NCI-H1105 (cell line): ENCODE measurements at places on chromosomes 13 and 19.

DNA sequence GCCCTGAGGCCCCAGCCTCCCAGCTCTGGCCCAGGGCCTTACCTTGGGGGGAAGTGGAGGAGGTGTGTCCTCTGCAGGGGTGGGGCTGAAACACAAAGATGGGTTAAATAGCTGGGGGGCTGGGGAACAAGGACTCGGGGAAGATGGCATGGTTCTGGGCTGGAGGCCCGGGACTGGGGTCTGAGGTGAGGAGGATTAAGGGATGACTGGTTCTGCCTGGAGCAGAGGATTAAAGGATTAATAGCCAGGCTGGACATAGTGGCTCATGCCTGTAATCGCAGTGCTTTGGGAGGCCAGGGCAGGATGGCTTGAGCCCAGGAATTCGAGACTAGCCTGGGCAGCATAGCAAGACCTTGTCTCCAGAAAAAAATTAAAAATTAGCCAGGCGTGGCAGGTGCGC lies 11.6 kb downstream of the MAP4K1 start:
- DNase-seq, result no peak

- peak; percentile 55 for DNase-seq
These were observed 29.1 kb downstream of the EPS15L1 start for GRCh38 chr19:16442386-16443276.

GRCh38 chr13:42836930-42837690 lies 55.7 kb downstream of the FAM216B start:
- no peak for DNase-seq

- DNase-seq, result no peak
These were observed 426.0 kb downstream of the GPC5 start for GRCh38 chr13:91824416-91824815.

DNA sequence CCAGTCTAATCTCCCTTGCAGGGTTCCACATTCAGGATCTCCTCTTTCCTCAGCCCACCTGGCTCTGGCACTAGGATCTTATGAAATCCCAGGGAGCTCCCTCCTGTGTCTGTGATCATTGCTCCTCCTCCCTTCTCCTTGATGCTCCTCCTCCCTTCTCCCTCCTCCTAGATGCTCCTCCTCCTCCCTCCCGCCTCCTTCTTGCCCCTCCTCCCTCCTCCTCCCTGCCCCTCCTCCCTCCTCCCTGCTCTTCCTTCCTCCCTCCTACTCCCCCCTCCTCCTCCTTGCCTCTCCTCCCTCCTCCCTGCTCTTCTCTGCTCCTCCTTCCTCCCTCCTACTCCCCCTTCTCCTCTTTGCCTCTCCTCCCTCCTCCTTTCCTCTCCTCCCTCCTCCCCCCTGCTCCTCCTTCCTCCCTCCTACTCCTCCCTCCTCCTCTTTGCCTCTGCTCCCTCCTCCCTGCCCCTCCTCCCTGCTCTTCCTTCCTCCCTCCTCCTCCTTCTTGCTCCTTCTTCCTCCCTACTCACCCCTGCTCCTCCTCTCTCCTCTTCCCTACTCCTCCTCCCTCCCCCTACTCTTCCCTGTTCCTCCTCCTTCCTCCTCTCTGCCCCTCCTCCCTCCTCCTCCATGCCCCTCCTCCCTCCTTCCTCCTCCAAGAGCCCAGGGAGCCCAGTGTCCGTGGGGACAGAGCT lies 14.9 kb upstream of the ZBTB7A start:
- DNase-seq, result no peak

DNA sequence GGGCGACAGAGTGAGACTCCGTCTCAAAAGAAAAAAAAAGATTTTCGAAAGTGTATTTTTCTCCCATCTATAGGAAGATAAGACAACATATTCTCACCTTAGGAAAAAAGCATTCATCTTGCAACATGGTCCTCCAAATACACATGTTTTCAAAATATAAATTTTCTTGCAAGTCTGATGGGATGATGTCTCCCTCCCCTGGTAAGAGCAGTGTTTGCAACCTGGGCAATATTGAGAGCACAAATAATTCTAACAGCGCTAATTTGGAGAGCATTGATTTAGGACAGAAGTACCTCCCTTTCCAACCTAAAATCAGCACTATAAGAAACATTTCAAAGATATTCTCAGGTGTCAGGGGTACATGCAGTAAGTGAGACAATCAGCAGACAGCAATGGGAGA lies 61.0 kb upstream of the SHISA2 start:
- no peak for DNase-seq

- DNase-seq, result no peak
These were observed 267.6 kb upstream of the SLITRK6 start for GRCh38 chr13:86066611-86067365.

- no peak for DNase-seq
These were observed 253.8 kb downstream of the DLEU7 start for GRCh38 chr13:50589651-50590054.

DNA sequence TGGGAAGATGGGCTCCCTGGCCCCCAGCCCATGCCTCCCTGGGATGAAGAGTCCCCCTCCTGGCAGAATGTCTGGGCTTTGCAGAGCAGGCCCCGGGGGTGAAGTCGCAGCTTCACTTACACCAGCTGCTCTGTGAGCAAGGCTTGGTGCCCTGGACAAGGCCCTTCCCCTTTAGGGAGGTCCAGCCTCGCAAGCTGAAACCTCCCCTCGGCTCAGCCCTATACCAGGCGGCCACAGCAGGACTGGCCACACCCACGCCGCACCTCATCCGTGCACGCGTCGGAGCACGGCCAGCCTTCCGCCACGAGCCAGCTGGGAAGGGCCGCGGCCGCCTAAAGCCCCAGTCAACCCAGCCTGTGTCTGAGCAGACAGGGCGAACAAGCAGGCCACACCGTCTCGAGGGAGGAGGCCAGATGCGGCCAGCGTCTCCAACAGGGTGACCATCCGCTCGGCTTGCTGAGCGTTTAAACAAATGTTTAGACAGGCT lies 83.2 kb upstream of the MCF2L start:
- DNase-seq, result peak; percentile 73

GRCh38 chr13:86992251-86992650 lies 678.9 kb upstream of the SLITRK5 start:
- no peak for DNase-seq

DNA sequence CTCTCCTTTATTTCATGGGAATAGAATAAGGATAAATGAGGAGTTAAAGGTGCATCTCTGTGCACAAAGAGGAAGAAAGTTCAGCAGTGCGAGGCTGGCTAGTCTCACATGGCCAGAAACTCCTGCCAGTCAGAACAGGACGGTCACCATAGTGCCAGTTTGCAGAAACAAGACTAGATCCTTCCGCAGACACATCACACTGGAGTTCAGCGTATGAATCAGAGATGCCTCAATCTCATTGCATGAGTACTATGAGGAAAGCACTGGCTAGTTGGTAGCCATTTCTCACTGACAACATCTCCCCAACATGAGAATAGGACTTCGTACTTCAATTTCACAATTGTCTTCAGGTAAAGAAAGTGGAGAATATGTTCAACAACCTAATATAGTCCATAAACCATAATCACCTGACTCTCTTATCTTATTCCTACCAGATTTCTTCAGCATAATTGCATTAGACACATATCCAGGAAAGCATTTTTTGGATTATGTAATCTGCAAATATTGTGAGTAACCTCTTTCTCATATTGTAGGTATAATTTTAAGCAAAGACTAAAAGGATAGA lies 34.9 kb downstream of the RXFP2 start:
- no peak for DNase-seq

DNA sequence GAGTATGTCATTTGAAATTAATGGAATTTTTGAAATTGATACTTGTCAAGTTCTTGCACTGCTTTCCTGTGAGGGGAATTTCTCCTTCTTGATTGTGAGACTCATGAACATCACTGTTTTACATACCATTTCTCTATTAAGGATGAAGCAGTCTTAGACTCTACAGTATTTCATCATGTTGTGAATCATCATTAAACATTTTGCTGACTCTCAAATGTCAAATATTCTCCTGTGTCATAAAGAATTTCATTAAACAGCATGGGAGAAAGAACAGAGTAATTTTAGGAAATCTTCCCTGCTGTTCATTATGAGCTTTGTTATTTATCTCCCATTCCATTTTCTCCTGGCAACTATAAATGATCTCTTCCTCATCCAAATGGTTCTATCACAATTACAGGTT lies 729.0 kb downstream of the PCDH9 start:
- no peak for DNase-seq

DNA sequence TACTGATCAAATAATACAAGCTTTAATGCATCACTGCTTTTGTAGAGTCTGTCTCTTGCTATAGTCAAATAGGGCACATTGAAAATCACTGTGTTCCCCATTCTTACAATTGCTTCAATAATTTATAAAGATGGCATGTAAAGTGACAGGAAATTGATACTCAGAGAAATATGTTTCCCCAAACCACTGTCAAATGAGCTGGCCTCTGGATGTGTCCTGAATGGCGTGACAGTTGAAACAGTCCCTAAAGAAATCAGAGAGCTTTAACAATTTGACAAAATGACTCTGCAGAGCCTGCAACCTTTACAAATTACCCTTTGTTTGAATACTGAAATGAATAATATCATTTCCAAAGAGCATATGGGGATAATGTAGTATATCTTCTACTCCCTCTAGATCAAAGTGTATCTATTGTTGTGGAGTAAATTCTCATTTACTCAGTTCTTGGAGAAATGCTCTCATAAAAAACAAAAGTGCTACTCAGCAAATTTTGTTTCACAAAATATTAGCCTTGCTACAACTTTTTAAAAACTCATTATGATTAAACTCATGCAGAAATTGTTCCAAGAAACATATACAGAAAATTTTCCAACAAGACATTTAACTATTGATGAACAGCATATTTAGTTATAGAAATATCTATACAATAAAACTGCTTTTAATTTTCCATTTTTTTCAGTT lies 763.2 kb upstream of the SPRY2 start:
- DNase-seq, result no peak

DNA sequence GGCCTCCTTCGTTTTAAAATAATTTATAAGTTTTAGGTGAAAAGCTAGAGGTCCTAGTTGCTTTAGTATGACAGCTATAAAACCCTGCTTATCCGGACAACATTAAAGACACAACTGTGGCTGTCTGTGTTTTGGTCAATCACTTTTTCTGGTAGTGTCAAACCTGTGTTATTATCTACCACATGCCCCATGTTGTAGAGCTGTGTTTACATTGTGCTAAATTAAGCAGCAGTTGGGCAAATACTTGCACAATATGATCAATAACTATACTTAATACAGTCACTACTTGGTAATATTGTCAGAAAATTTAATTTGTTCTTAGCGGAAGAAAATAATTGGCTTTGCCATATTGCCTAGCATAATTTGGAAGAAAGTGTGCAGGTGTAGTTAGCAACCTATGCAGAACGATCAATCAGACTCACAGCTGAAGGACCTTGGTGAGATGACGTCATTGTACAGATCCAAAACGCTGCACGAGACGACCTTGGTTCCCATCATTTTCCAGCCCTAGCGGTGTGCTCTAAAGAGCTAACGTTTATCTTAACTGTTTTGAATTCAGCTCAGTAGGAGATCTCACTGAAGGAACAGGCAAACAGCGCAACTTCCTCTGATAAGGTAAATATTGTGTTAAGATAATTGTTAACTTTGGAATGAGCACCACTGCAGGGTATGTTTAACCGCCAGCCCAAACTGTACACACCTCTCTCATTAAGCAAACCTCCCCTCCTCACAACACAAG lies 476.6 kb downstream of the IRS2 start:
- DNase-seq, result peak; percentile 22

DNA sequence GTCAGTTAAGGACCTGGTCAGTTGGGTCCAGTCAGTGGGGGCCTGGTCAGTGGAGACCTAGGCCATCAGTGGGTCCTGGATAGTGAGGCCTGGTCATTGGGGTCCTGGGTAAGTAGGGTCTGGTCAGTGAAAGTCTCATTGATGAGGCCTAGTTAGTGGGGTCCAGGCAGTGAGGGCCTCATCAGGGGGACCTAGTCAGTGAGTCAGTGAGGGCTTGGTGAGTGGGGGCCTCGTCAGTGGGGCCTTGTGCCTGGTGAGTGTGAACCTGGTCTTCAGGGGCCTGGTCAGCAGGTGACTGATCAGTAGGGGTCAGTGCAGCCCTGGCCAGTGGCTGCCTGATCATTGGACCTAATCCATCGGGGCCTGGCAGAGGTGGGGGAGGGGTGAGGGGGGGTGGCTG lies 42.6 kb upstream of the TPM4 start:
- DNase-seq, result no peak

DNA sequence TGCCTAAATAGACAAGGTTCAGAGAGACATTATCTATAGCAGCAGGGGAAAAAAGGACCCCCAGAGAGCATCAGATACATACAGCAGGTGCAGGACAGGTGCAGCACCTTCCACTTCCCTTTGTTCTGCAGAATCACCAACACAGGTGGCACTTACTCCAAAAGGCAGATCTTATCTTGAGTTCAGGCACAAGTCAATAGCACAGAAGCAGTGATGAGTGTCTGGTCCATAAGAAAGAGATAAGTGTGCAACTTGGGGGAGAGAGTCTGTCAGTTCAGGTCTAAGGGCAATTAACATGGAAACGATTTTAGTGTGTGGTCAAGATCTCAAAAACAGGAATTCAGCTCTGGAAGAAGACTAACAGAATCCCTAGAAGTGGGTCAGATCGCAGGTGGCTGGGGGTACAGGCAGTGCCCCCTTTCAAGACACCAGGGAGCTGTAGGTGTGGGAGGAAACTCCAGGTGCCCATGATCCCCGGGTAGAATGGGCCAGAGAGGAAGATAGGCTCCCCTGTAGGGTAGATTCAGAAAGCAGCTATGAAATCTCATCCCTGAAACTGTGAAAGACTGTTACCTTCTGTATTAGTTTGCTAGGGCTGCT lies 40.6 kb downstream of the TNFSF11 start:
- DNase-seq, result peak; percentile 67

- DNase-seq, result no peak
These were observed 37.8 kb upstream of the SLC7A10 start for GRCh38 chr19:33263325-33264023.

DNA sequence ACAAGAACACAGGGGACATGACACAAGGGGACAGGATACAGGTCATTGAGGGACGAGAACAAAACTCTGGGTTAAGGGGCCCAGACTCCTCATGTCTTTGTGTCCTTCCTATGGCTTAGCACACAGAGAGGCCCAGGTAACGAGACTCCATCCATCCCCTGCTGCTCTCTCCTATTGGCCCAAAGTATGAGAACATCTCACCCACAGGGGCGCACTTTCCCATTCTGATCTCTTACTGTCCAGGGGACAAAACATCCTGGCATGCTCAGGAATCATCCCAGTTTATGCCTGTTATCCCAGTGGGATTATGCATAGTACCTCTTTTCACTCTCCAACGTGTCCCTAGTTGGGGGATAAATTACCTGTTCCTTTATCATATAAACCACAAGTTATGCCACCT lies 19.2 kb downstream of the C13orf42 start:
- no peak for DNase-seq

DNA sequence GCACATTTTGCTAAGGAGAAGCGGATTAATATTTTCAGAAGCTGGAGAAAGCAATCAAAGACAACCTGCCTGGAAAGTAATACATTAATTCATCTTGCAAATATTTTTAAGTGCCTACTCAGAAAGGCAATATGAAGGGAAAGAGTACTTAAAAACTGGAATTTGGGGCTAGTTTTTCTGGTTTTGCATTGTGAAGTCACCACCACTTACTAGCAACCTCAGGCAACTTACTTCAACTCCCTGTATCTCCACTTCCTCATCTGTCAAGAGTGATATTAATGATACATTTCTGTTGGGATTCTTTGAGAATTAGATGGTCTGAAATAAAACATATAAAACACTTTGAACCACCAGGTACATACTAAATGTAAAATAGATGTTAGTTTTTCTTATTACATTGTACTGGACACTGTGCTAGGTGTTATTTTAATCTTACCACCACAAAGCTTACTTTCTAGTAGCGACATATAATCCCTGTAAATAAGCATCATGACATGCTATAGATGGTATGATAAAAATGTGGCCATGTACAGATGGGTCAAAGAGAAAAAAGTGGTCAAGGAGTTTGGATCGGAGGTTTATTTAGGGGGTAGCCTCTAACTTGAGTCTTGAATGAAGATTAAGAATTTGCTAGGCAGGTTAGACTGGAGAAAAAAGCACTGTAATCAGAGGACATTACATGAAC lies 101.2 kb downstream of the SPRY2 start:
- no peak for DNase-seq
